CD4-positive, alpha-beta T cell treated with Interleukin-10 for 1 hour (primary cell): ENCODE measurements at places on chromosomes 12 and 14.
A peak's percentile ranks its signal among the peaks of the same experiment; 100 is the strongest.

GRCh38 chr14:71497645-71498086, 434.6 kb upstream of the RGS6 start:
- DNase-seq, result no peak

- no peak for DNase-seq
These were observed 266.5 kb downstream of the PAWR start for GRCh38 chr12:79424109-79424721.

DNA sequence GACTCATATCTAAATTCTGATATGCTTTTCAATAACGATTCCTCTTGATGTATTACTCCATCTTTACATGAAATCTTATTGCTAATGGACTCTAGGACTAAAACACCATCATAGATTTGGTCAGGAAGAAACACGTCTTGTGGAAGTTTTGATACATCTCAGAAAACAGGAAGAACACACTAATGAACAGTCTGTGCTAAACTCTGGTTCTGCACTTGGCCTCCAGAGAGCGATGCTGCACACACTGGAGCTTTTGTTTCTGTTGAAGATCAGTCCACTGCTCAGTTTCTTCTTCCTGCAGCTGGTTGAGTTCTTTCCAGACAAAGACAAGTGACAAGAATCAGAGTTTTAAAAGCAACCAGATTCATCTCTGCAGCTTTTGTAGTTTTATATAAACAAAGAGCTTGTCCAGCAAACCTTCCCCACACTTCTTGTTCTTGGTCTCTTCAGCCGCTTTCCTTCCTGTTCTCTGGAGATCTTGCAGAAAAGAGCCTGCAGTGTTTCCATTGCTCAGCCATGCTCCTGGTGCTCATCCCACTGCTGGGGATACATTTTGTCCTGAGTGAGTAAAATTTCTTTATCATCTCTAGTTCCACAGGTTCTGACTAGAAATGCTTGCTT, 229.1 kb upstream of the OR4E1 start:
- peak; percentile 44 for DNase-seq

- DNase-seq, result no peak
These were observed 169.0 kb downstream of the ZFP36L1 start for GRCh38 chr14:68623826-68624225.

DNA sequence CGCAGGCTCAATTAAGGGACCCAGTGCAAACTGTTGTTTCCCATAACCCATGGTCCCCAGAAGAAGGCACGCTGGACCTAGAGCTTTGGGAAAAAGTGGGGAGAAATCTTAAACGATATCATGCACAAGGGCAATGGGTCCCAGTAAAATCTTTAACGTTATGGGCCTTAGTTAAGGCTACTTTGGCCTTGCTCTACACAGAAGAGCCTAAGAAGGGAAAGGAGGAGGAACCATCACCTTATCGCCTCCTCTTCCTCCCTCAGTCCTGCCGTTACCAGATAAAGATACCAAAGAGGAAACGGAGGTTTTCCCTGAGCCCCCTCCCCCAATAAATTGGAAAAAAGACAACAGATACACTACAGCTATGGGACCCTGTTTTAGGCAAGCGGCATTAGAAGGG, 116.9 kb downstream of the PPHLN1 start:
- DNase-seq, result no peak

DNA sequence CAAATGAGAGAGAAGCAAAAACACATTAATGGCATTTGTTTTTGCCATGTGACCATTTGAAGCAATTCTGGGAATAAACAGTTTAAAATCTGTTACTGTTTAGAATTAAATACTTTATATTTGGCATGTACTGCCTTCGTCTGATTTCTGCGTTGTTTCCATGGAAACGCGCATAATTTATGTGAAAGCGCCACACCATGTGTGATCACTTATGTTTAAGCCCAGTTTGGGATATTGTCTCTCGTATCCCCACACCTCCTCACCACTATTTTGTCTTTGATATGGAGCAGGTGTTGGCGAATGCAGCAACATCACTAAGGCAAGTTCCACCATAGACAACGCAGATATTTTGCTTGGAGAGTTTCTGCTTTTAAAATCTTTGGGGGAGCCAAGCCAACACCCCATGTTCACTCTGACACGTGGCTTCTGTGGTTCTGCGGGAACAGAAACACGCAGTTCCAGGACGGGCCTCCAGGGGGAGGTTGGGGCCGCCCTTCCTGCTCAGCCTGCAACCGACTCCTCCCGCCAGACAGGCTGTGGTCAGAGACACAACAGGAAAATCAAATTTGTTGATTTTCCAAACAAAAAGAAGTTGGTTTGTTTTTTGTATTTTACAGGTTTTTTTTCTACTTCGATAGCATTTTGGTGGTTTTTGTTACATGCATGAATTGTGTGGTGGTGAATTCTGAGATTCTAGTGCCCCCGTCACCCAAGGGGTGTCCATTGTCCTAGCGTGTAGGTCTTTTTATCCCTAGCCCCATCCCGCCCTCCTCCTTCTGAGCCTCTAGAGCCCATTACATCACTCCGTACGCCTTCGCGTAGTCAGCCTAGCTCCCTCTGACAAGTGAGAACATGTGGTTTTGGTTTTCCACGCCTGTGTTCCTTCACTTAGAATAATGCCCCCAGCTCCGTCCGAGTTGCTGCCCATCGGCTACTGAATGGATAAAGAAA, 101.9 kb upstream of the SFSWAP start:
- DNase-seq, result peak; percentile 74

- no peak for DNase-seq
These were observed 211.4 kb upstream of the TMEM132C start for GRCh38 chr12:128055567-128055966.

- DNase-seq, result no peak
These were observed 1.6 kb upstream of the CDH24 start for GRCh38 chr14:23058654-23059504.

DNA sequence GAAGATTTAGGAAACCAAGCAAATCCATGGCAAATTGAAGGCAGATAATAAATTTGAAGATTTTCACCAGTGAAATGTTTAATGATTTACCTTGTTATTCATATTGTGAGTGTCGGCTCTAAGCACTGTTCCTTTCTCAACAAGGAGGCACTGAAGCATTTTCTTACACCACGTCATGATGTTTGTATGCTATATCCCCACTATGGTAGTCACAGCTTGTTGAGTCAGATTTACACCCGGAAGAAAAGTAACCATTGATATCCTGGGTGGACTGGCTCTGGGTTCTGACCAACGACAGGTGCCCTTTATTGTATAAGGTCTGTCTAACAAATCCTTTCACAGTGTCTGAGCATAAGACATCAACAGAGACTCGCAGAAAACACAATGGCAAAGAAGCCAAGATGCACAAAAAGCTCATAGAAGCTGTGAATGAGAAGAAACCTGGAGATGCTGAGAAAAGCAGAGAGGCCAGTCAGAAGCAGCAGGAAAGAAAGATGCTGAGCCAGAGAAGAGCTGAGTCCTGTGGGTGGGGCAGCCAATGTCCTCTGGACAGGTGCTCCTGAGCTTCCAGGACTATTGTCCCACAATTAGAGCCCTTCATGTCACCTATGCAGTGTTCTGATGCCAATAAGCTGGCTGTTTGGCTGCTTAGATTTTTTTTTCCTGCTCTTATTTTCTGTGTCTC, 49.7 kb upstream of the ARHGAP5 start:
- no peak for DNase-seq

DNA sequence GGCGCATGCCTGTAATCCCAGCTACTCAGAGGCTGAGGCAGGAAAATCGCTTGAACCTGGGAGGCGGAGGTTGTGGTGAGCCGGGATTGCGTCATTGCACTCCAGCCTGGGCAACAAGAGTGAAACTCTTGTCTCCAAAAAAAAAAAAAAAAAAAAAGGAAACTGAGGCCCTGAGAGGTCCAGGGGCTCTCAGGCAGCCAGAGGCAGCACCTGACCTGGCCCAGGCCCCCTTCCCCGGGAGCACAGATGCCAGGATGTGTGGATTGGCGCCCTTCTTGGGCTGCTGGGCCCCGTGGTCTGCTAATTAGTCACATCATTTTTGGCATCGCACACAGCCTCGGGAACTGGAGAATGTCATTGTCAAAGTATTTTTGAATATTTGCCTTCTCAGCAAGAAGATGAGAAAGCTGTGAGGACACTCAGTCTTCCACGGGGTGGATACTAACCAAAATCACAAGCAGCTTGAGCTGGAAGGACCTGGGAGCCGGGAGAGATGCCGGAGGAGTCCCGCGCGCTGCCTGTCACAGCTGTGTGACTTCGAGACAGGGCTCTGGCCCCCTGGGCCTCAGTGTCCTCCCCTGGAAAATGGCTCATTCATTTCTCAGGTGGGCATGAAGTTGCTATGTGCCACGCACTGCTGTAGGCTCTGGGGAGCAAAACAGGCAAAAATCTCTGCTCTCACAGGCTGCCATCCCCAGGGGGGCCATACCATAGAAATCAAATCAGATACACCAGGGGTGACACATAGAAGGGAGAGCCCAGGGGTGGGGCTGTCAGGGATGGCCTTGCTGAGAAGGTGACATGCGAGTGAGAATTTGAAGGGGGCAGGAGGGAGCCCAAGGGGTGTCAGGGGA, 12.5 kb upstream of the RCOR1 start:
- no peak for DNase-seq

- no peak for DNase-seq
These were observed 322.6 kb upstream of the TMTC1 start for GRCh38 chr12:30106204-30106965.

- no peak for DNase-seq
These were observed 951 bp downstream of the WDHD1 start for GRCh38 chr14:55025948-55026347.

DNA sequence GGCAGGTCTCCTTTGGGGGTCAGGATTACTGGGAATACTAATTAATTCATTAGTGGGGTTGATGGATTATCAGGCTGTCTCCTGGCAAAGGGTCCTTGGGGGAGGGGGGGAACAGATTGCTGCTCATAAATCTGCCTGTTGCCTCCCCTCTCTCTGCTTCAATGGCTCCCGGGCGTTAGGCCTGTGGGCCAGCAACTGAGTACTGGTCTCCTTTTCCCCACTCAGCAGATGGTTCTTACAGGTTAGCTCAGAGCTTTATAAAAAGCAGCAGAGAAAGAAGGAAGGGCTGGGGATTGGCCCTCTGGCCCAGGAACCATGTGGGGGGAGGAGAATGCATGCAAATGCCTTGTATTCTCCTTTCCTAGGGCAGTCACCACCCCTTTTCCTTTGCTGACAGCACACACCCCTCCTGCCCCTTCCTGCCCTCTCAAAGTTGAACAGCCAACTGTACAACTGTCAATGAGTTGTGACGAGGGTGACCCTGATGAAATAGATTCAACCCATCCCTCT, 2.3 kb upstream of the NEUROD4 start:
- no peak for DNase-seq

DNA sequence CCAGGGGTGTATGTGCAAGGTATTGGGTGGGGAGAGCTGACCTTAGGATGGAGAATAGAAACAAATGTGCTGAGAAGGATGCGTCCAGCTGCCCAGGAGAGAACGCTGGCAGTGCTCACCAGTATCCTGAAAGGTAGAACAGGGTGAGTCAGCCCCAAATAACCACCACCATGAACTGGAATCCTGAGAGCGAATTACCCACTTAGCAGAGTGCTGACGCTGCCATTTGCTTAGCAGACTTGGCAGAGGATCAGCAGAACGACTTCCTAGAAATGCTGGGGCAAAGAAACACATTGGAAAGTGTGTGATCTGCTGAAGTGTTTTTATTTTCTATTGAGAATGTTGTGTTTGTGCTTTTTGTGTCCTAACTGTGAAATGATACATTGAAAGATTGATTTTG, 213.6 kb downstream of the ADGRD1 start:
- DNase-seq, result no peak

DNA sequence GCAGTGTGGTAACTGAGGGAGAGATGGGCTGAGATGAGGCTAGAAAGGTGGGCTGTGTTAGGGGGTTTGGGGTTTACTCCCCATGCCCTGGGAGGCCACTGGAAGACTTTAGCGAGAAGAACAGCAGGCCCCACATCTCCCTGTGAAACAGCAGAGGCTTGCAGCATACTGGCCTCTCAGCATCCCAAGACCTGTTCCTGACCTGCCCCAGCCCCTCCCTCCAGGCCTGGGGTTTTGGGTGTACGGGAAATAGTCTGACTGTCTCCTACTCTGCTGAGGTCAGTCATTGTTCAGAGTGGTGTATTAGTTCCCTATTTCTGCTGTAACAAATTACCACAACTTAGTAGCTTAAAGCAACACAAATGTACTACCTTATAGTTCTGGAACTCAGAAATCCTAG, 103.5 kb upstream of the HIF1A start:
- DNase-seq, result no peak

DNA sequence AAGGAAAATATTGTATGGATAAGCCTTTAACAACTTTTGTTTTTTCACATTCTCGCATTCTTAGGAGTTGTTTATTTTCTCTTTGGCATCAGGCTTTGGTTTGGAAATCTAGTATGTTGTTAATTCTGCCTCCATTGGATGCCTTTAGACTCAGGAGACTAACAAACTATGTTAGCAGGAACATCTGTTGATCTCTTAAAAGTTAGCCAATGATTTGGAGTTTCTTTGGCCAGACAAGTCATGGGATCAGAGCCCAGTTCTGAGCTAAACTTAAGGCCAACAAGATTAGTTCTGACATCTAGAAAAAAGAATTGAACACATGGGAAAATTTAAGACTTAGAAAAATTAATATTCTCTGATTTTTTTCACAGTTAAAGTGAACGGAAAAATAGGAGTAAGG, 35.3 kb upstream of the STRAP start:
- no peak for DNase-seq

GRCh38 chr14:78432046-78432445, 261.9 kb downstream of the NRXN3 start:
- no peak for DNase-seq

DNA sequence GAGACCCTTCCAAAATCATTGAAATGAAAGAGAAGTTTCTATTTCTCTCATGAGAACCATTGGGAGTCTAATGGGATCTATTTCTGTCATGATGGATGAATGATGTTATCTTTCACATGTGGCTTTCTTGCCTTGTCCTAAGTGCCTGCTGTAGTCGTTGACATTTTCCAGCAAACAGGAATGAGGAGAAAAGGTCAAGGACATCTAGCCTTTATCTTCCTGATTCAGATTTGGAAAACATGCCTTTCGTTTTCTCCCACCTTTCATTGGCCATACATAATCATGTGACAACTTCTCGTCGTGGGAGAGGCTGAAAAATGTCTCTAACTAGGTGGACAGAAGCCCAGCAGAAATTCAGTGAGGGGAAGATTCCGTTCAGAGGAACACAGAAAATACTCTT, 94.5 kb downstream of the PCNX1 start:
- no peak for DNase-seq

DNA sequence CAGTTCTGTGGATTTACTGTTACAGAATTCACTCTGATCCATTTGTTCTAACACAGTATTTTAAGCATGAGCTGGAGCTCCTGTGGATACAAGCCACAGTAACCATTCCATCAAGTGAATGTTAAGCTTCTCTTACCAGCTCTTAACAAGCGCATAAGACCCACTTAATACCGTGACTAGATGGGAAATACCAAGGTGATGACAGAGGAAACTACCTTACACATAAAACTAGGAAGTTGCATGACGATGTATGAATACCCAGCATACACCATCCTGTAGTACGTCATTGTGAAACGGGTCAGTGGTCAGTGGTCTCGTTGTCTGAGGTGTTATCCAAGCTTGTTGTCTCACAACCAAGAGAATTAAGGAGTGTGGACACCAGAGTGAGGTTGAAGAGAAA, 2.0 kb upstream of the GALC start:
- DNase-seq, result peak; percentile 67
